Activated T-cell treated with anti-CD3 and anti-CD28 coated beads, Interleukin-2, amount 50 U/mL, for 72 hours (primary cell): ENCODE measurements at places on chromosomes 1 and 21.

- no peak for DNase-seq
Measured at GRCh38 chr1:185318431-185319138, 1.5 kb upstream of the IVNS1ABP start.

- no peak for DNase-seq
Measured at GRCh38 chr1:28123461-28123961, 35.1 kb upstream of the EYA3 start.

DNA sequence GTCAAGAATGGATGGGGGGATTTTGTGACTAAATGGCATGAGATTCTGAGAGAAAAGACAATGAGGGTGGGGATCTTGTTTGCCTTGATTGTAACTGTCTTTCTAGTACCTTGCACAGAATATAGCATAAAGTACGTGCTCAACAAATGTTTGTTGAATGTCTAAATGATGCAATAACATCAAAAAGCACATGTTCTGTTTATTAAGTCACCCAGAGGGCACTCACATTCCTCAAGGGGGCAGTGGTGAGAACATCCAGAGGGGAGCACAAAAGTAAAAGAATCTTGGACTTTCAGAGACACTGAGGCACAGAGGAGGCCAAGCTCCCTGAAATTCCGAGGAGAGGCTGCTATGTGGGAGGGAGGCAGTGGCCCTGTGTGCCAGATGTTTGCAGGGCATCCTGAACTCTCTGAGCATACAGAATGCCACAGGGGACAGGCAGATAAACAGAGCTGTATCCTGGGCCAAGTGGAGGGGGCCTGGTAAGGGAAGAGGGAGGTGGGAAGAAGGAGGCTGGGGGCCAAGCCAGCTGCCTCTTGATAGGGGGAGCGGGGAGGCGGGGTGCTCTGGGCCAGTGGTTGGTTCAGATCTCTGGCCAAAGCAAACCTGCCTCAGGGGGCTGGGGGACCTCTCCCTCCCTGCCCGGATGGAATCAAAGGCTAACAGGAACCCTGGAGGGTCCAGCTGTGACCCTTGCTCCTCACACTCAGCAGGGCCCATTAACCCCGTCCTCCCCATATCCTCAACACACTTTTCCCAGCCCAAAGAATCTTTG is 6.5 kb upstream of the ATP1A2 start:
- peak; percentile 56 for DNase-seq

DNA sequence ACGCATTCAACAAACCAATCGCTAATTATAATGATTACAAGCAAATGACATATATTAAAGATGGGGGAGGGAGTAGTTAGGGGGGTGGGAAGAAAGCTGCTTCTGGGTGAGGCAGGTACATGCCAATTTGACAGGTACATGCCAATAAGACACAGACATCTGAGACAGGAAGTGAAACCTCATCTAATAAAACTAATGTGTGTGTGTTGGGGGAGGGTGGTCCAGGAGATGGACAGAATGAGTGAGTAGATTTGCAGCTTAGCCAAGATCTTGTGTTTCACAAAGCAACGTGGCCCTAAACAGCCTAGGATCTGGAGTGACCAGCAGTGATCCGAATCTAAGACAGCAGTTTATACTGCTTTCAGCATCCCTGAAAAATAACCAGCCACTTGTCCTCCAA is 10.8 kb downstream of the CFAP45 start:
- DNase-seq = no peak

- DNase-seq = peak; percentile 48
Measured at GRCh38 chr1:152533327-152533938, 19.2 kb downstream of the CRCT1 start.
